IMR-90 (cell line): ENCODE measurements at places on chromosomes 16 and 17. TPM values are rescaled to one million over a fixed set of nuclear protein-coding genes. Genes with fewer than 3 reads are reported as not detected.

KAT8 gene
- 27.4 and 28.4 TPM in 2 replicates for polyA plus RNA-seq

COPZ2 gene
- 86.1 and 89.4 TPM in 2 replicates for polyA plus RNA-seq

HAP1 gene
- 0.09 and 0.11 TPM in 2 replicates for polyA plus RNA-seq

KRTAP2-3 gene
- polyA plus RNA-seq = 35.2 and 35.6 TPM in 2 replicates

CTRB1 gene
- not detected in 2 replicates for polyA plus RNA-seq

SLC38A8 gene
- not detected in 2 replicates for polyA plus RNA-seq

CAVIN1 gene
- polyA plus RNA-seq = 491 and 533 TPM in 2 replicates

NME2 gene
- 912 and 1,059 TPM in 2 replicates for polyA plus RNA-seq

SDR42E1 gene
- 0.32 and 0.44 TPM in 2 replicates for polyA plus RNA-seq

GCGR gene
- not detected in 2 replicates for polyA plus RNA-seq

PRSS27 gene
- 0.58 and 0.83 TPM in 2 replicates for polyA plus RNA-seq

PDE6G gene
- 1.3 and 2.7 TPM in 2 replicates for polyA plus RNA-seq

RND2 gene
- polyA plus RNA-seq = 1.8 and 1.9 TPM in 2 replicates

PIRT gene
- polyA plus RNA-seq = not detected in 2 replicates

KRTAP4-3 gene
- polyA plus RNA-seq = not detected in 2 replicates

ATAD5 gene
- polyA plus RNA-seq = 0.93 and 1.0 TPM in 2 replicates

ZNF286A gene
- polyA plus RNA-seq = 15.3 and 19.8 TPM in 2 replicates

SPN gene
- not detected in 2 replicates for polyA plus RNA-seq

CD68 gene
- polyA plus RNA-seq = 43.1 and 55.0 TPM in 2 replicates

RAP1GAP2 gene
- polyA plus RNA-seq = 7.5 and 8.6 TPM in 2 replicates

NOD2 gene
- polyA plus RNA-seq = not detected in 2 replicates

ALOX12B gene
- polyA plus RNA-seq = not detected in 2 replicates

RBFOX1 gene
- polyA plus RNA-seq = not detected in 2 replicates

SENP3 gene
- 74.7 and 82.4 TPM in 2 replicates for polyA plus RNA-seq

IL34 gene
- 2.0 and 2.5 TPM in 2 replicates for polyA plus RNA-seq

SKAP1 gene
- not detected in 2 replicates for polyA plus RNA-seq
